ENCODE measurements at places on chromosomes 1 and 21. TPM values are rescaled to one million over a fixed set of nuclear protein-coding genes. Genes with fewer than 3 reads are reported as not detected.

MATN1 gene
- 0.45 TPM for total RNA-seq

REN gene
- total RNA-seq = not detected

UBL4B gene
- not detected for total RNA-seq

HSD3B1 gene
- not detected for total RNA-seq

TMEM222 gene
- total RNA-seq = 22.0 TPM

LRRC3 gene
- total RNA-seq = 1.9 TPM

CA6 gene
- total RNA-seq = 3.5 TPM

TRIM17 gene
- 2.7 TPM for total RNA-seq

KDF1 gene
- total RNA-seq = 0.27 TPM

Data from activated CD8-positive, alpha-beta T cell treated with anti-CD3 and anti-CD28 coated beads for 36 hours (primary cell).